Activated CD4-positive, alpha-beta T cell treated with anti-CD3 and anti-CD28 coated beads, Interleukin-2, amount 50 U/mL, for 48 hours (primary cell): ENCODE measurements at places on chromosomes 11 and 22.
A peak's percentile ranks its signal among the peaks of the same experiment; 100 is the strongest.

- no peak for DNase-seq
Observed at GRCh38 chr11:114925591-114925990, 247.3 kb downstream of the NXPE2 start.

- DNase-seq: no peak
Observed at GRCh38 chr22:35606916-35607315, 10.2 kb downstream of the MB start.

DNA sequence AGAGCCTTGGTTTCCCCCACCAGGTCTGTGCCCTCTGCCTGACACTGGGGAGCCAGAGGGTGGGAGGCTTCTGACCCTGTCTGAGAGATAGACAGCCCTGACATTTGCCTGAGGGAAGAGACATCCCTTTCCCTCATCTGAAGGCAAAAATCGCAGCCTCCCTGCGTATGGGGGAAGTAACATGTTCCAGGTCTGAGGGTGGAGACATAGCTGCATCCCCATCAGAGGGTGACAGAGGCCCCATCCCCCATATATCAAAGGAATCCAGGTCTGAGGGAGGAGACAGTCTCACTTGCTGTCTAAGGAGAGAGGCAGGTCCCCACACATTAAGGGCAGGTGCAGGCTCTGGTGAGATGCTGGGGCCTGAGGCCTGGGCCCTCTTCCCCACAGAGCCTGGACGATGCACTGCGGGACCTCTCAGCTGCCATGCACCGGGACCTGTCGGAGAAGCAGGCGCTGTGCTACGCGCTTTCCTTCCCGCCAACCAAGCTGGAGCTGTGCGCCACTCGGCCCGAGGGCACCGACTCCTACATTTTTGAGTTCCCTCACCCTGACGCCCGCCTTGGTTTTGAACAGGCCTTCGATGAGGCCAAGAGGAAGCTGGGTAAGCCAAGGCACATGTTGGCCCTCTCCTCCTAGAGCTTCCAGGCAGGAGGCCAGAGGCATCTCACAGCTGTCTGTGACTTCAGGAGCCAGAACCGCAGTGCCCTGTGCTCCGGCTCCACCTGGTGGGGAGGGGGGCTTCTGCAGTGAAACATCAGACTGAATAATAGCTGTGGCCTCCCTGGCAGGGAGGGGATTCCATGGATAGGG lies 16.1 kb upstream of the RELT start:
- DNase-seq: peak; percentile 41

DNA sequence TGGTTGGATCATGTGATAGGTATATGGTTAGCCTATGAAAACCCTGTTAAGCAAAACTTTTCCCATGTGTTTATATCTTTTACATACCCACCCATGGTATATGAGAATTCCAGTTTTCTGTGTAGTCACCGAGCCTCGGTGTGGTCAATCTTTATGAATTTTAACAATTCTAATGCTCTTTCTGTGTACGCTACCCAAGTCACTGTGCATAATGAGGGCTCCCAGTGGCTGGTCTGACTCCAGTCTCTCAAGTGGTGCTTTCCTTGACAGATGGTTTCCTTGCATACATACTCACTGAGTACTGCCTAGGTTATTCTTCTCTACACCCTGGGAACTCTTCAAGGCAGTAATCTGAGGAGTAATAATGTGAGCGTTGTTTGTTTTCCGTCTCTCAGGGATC lies 17.6 kb downstream of the MUC15 start:
- DNase-seq: no peak

- peak; percentile 69 for DNase-seq
Observed at GRCh38 chr11:119196833-119197483, 9.2 kb upstream of the CBL start.

DNA sequence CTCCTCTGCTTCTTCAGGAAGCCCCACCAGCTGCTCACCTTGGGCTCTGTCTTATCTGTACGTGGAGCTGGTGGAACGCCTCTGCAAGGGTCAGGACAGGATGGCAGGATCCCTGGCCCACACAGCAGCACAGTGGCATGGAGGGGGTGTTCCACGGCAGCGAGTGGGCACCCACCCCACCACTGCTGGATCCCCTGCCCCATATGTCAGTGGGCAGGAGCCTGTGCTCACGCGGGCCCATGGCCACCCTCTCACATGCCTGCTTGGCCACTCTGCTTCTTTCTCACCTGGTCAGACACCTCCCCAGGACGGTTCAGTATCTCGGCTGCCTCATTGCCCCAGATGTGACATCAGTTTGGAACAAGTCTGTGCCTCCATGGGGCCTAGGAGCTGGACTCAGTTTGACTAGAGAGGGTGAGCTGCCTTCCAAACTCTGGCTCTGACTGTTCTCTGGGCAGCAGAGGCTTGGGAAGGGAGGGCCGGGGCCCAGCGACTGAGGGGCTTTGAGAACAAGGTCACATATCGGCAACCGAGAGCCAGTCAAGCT lies 98.1 kb upstream of the LMO1 start:
- DNase-seq: no peak

- DNase-seq: no peak
Observed at GRCh38 chr11:32139896-32140520, 49.1 kb downstream of the RCN1 start.

DNA sequence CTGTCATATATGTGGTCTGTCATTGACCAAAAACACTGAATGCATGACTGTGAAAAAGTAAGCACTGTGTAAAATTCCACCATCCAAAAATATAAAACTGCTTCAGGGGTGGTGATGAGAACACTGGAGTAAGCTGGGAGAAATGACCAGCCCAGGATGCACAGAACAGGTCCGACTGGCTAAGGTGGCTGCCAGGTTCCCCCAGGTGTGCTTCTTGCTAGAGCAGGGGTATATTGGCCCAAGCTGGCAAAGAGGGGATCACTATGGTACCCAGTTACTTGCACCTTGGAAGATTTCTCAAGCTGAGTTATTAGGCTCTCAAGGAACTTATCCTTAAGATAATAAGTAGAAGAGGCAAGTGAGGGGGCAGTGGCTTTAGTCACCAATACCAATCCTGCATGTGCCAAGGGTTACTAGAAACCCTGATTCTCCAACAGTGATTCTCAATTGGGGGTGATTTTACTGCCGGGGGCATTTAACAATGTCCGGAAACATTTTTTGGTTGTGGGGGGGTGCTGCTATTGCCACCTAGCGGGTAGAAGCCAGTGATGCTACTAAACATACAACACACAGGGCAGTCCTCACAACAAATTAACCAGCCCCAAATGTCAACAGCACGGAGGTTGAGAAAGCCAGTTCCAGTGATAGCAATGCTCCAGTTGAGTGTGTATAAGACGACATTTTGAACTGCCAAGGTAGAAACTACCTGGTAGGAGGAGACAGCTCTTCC lies 15.7 kb downstream of the SNU13 start:
- DNase-seq: no peak

GRCh38 chr22:49197986-49198704 lies 629.5 kb downstream of the BRD1 start:
- no peak for DNase-seq

DNA sequence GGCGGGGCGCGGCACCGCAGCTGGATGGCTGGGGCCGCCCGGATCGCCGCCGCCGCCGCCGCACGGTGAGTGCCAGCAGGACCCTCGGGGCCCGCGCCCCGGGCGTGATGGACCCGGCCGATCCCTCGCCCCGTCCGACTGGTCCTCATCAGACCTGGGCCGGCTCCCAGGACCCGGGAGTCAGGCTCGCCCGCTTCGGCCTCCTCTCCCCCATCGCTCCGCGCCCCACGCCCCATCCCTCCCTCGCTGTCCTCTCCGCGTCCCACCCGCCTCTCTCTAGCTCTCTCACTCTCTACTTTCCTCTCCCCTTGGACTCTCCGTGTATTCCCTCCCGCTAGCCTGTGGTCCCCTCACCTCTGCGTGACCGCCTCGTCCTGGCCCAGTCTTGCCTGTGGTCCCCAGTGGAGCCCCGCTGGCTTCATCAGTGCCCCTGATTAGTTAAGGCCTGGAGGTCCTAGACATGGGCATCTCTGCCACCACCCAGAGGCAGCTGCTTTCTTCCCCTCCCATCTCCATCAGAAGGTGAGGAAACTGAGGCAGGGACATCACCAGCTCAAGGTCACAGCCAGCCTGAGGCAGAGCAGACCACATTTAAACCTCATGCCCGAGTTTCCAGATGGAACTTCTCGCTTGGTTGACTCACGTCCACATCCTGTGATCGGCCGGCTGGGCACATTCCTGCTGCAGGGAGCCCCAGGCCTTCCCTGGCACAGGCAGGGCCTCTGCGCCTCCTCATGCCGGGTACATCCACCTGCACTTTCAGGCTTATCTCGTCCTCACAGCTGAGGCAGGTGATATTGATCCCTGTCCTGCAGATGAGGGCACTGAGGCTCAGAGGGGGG lies 429 bp downstream of the SLC39A13 start:
- DNase-seq: peak; percentile 33
